Activated T-helper 1 cell treated with anti-CD3 and anti-CD28 coated beads, Interleukin-12 subunit alpha, Interleukin-12 subunit beta, Interleukin-2, Interleukin-4 antibody, amounts not matched to agents 30 ng/mL and 10 ng/mL and 1 ng/mL, durations not matched to agents 14 hours and 24 hours and 36 hours (primary cell): ENCODE measurements at places on chromosomes 1 and 21.

DNA sequence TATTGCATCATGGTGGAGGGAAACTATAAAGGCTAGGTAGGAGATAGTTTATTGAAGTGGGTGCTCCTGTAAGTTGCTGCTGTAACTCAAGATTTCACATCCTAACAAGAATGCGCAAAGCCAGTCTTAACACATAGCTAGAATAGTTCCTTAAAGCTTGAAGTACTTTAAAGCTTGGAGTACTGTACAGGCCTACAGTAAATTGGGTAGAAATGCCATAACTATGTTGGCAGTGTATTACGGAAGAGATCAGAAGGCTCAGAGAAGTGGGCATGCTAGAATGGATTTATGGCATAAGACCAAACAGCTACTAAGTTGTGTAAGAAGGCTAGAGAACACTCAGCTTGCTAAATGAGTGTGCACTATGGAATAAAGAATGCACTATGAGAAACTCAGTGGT is 44.5 kb downstream of the DMRTA2 start:
- no peaks in the 10 kb centered on the region for H3K4me1 ChIP-seq
- DNase-seq, result no peak
- H3K27ac ChIP-seq, result no peak overlapping the region
- no peak overlapping the region for H3K4me3 ChIP-seq
- H3K27me3 ChIP-seq, result peaks cover 2% of the 10 kb centered on the region
- no peaks in the 10 kb centered on the region for H3K36me3 ChIP-seq

- H3K4me3 ChIP-seq, result no peak overlapping the region
- H3K4me1 ChIP-seq, result peaks cover 5% of the 10 kb centered on the region
- peaks cover 21% of the 10 kb centered on the region for H3K27me3 ChIP-seq
Measured at GRCh38 chr1:150708595-150708994, 11.6 kb upstream of the GOLPH3L start.

- H3K27me3 ChIP-seq, result no peaks in the 10 kb centered on the region
- DNase-seq, result no peak
- H3K4me3 ChIP-seq, result peak overlapping the region; percentile 98
- peak overlapping the region; percentile 98 for H3K27ac ChIP-seq
- peaks cover 38% of the 10 kb centered on the region for H3K4me1 ChIP-seq
- peaks cover 32% of the 10 kb centered on the region for H3K36me3 ChIP-seq
Measured at GRCh38 chr1:11981378-11982009, 1.2 kb downstream of the MFN2 start.

- no peak overlapping the region for H3K4me3 ChIP-seq
- peaks cover 58% of the 10 kb centered on the region for H3K4me1 ChIP-seq
- no peak for DNase-seq
- H3K36me3 ChIP-seq, result no peaks in the 10 kb centered on the region
Measured at GRCh38 chr1:25018110-25018735, 88.1 kb upstream of the RUNX3 start.

- no peak overlapping the region for H3K4me3 ChIP-seq
- no peaks in the 10 kb centered on the region for H3K27me3 ChIP-seq
- H3K27ac ChIP-seq, result no peak overlapping the region
- no peaks in the 10 kb centered on the region for H3K36me3 ChIP-seq
Measured at GRCh38 chr1:217586586-217586985, 44.3 kb downstream of the GPATCH2 start.

DNA sequence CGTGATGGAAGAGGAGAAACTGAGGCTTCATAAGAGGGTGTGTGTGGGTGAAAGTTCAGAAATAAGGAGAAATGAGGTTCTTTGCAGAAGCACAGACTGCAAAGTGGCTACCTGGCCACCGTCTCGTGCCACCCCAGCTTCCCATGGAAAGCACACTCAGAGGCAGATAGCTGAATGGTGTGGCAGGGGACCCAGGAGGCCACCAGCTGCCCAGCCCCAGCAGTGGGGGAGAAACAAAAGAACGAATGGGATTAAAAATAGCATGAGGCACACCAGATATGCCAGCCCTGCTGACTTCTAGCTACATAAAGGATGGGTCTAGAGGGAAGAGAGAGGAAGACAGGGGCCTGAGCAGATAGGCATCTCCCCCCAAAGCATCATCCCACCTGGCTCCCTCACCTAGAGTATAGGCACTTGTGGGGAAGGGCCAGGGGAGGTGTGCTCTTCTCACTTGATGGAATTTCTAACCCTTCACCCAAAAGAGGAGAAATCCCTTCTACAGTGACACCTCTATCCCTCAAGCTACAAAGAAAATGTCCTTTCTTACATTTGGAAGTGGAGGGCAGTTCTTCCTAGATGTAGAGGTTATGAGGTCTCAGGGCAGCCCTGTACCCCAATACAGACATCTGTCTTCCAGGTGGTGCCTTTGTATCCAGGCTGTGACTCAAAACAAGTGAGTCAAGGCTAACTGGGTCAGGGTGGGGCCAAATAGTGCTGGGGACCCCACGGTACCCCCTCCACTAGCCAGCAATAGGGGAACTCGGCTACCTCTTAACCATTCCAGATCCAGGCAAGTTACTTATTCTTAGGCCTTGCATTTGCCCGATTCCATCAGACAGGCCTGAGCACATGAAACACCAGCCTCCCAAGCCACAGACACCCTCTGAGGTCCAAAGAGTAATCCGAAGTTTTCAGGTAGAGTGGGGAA is 3.5 kb downstream of the HDGF start:
- peaks cover 76% of the 10 kb centered on the region for H3K4me1 ChIP-seq
- H3K27ac ChIP-seq, result peak overlapping the region; percentile 98
- H3K36me3 ChIP-seq, result peaks cover 45% of the 10 kb centered on the region
- peak overlapping the region; percentile 100 for H3K4me3 ChIP-seq
